Aorta (tissue), 5 donors: ENCODE measurements at places on chromosomes 11 and 22. TPM values are rescaled to one million over a fixed set of nuclear protein-coding genes. Genes with fewer than 3 reads are reported as not detected.

- peak; percentile 57 for DNase-seq
- H3K36me3 ChIP-seq, result no peaks in the 10 kb centered on the region
- no peaks in the 10 kb centered on the region for H3K27me3 ChIP-seq
- no peaks in the 10 kb centered on the region for H3K4me1 ChIP-seq
These were observed 6.1 kb downstream of the P2RY2 start for GRCh38 chr11:73223998-73224730.

DNA sequence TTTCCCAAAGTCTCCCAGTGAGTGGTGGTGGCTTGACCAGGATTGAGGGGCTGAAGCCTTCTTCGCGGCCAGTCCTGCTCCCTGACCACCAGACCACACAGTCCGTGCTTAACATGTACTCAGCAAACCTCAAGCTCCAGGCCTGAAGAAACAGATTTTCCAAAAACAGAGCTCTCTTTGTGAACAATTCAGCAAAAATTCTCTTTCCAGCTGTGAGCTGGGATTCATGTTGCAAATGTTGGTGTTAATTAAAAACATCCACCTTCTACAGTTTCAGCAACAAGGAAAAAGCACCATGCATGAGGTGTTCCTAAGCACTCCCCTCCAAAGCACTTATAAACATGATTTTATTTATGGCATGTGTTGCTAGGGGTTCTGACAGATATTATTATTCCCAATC lies 129.5 kb downstream of the ETS1 start:
- no peak for DNase-seq
- no peak overlapping the region for H3K27ac ChIP-seq
- peaks cover 4% of the 10 kb centered on the region for H3K4me1 ChIP-seq
- H3K27me3 ChIP-seq, result no peaks in the 10 kb centered on the region

DNA sequence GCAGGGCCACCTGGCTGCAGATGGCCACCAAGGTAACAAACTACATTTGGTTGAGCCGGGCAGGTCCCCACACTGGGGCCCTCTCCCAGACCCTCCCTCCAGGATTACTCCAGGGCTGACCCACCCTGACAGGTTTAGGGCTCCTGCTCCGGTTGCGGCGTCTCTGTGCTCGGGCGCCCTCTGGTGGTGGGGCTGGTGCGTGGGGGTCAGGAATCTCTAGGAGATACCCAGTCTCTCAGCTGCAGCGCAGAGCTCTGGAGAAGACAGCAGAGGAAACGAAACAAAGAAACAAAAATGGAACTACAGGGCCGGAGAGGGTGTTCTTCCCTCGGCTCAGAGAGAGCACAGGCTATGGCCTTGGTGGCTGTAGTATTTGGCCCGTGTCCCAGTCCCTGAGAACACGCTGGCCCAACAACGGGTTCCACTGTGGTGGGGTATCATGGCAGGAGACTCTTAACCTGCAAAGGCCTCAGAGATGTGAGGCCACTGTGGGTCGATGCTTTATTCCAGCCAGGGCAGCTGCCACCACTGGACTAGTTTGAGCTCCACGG lies 2.4 kb downstream of the C11orf96 start:
- DNase-seq, result peak; percentile 83
- no peaks in the 10 kb centered on the region for H3K27me3 ChIP-seq
- H3K4me3 ChIP-seq, result peak overlapping the region; percentile 99
- H3K4me1 ChIP-seq, result no peaks in the 10 kb centered on the region
- H3K36me3 ChIP-seq, result no peaks in the 10 kb centered on the region

DNA sequence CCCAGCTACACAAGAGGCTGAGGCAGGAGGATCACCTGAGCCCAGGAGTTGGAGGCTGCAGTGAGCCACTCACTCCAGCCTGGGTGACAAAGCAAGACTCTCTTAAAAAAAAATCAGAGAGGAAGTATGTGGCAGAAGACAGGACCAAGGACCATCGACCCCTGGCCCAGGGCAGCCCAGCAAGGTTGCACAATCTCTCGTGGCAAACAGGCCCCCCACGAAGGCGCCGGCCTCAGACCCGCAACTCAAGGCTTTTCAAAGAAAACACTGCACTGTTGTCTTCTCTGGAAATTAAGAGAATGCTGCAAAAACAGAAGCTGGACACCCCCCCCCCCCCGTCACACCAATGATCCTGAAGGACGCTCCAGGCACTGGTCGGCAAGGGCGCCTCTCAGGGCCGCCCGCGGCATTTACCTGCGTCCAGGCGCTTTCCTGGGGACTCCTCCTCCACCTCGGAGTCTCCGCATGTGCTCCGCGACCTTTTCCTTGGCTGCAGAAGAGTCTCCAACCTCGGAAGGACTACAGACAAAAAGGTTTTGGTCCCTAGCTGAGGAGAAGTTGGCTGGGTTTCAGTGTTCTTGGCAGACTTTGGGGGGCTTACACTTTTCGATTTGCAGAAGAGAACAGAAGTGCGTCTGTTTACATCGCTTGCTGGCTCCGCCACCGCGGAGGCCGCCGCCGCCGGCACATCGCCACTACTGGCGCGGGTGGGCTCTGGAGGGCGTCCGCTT lies 40.5 kb downstream of the BRD1 start:
- H3K27me3 ChIP-seq, result no peaks in the 10 kb centered on the region
- DNase-seq, result peak; percentile 67

DNA sequence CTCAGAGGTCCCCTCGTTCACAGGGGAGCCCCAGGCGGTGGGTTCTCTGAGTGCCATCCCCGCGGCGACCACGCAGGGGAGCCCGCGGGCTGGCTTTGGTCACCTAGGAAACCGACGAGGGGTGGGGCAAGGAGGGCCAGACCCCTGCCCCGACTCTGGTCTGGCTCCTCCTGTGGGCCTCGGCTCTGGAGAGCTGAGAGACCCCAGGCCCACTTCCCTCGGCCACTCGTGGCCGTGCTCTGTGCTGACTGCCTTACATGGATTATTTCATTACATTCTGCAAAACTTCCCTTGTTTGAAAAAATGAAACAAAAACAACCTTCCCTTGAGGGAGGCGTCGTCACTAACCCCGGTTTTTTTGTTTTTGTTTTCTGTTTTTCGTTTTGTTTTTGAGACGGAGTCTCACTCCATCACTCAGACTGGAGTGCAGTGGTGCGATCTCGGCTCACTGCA lies 15.1 kb upstream of the CYTH4 start:
- DNase-seq, result peak; percentile 64
- no peaks in the 10 kb centered on the region for H3K36me3 ChIP-seq
- no peaks in the 10 kb centered on the region for H3K4me1 ChIP-seq
- H3K27ac ChIP-seq, result no peak overlapping the region

GRCh38 chr11:9005087-9005486 lies 1.3 kb upstream of the NRIP3 start:
- no peaks in the 10 kb centered on the region for H3K27me3 ChIP-seq
- no peak overlapping the region for H3K27ac ChIP-seq
- H3K36me3 ChIP-seq, result no peaks in the 10 kb centered on the region
- no peaks in the 10 kb centered on the region for H3K4me1 ChIP-seq

DNA sequence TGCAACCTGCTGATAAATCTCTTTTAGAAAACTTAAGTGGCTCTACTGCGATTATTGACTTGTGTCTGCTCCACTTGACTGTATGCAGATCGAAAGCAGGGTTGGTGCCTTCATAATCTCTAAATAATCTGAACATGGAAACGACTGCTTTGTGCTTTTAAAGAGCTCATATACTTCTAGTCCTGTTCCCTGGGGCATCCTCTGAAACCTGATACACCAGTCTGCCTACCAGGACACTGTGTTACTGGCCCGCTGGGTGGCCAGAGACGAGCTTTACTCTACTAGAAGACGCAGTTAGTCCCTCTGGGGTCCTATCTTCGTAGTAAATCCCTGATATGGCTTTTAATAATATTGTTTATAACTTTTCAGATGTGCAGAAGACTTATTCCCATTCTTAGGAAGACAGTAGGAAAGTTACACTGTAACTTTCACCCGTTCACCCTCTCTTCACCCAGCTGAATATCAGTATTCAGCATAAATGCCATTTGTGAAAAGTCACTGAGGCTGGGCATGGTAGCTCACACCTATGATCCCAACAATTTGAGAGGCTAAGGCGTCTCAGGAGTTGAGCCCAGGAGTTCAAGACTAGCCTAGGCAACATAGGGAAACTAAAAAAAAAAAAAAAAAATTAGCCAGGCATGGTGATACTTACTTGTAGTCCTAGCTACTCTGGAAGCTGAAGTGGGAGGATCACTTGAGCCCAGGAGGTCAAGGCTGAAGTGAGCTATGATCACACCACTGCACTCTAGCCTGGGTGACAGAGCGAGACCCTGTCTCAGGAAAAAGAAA lies 9.0 kb upstream of the HTR3B start:
- H3K4me1 ChIP-seq, result no peaks in the 10 kb centered on the region
- no peaks in the 10 kb centered on the region for H3K36me3 ChIP-seq
- H3K27ac ChIP-seq, result no peak overlapping the region
- no peaks in the 10 kb centered on the region for H3K27me3 ChIP-seq
- DNase-seq, result no peak

DNA sequence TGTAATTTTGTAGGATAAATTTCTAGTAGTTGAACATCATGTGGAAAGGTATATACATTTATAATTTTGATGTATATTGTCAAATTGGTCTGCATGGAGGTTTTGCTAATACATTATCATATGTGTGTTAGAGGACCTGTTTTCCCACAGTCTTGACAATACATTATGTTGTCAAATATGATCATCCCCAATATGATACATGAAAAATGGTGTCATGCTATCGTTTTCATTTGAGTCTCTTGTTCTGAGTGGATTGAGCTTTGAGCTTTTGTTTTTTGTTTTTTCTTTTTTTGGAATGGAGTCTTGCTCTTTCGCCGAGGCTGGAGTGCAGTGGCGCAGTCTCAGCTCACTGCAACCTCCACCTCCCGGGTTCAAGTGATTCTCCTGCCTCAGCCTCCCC lies 14.1 kb upstream of the CNTF start:
- no peaks in the 10 kb centered on the region for H3K36me3 ChIP-seq
- no peaks in the 10 kb centered on the region for H3K27me3 ChIP-seq
- no peak overlapping the region for H3K4me3 ChIP-seq
- DNase-seq, result no peak
- no peak overlapping the region for H3K27ac ChIP-seq

- no peaks in the 10 kb centered on the region for H3K36me3 ChIP-seq
- no peak for DNase-seq
- no peak overlapping the region for H3K4me3 ChIP-seq
- H3K27me3 ChIP-seq, result no peaks in the 10 kb centered on the region
- no peaks in the 10 kb centered on the region for H3K4me1 ChIP-seq
These were observed 57.4 kb downstream of the NECTIN1 start for GRCh38 chr11:119671561-119672015.

UBQLN3 gene
- total RNA-seq, result 0.71 TPM
